Activated CD4-positive, alpha-beta T cell treated with anti-CD3 and anti-CD28 coated beads, Interleukin-2, amount 50 U/mL, for 4 hours (primary cell): ENCODE measurements at places on chromosomes 6 and 20.

- no peak for DNase-seq
These were observed 30.1 kb downstream of the DUSP22 start for GRCh38 chr6:322259-322930.

GRCh38 chr6:1519597-1519996, 90.1 kb upstream of the FOXC1 start:
- DNase-seq, result no peak

- peak; percentile 53 for DNase-seq
These were observed 2.4 kb upstream of the MCM3 start for GRCh38 chr6:52286798-52287432.

DNA sequence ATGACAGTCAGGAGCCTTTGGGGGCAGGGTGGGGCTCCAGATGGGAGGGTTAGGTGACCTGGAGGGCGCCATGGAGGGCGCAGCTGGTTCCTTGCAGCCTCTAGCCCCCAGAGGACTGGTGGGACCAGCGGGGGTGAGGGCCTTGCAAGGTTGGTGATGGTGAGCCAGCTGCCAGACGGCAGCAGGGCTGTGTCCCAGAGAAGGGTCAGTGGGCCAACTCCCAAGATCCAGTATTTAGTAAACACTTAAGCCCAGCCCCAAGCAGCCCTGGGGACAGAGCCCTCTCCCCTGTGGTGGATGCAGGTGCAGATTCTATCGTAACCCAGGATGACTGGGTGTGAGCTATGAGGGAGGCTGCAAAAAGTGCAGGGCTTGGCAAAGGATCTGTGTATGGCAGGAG, 201.5 kb upstream of the RNF24 start:
- no peak for DNase-seq

DNA sequence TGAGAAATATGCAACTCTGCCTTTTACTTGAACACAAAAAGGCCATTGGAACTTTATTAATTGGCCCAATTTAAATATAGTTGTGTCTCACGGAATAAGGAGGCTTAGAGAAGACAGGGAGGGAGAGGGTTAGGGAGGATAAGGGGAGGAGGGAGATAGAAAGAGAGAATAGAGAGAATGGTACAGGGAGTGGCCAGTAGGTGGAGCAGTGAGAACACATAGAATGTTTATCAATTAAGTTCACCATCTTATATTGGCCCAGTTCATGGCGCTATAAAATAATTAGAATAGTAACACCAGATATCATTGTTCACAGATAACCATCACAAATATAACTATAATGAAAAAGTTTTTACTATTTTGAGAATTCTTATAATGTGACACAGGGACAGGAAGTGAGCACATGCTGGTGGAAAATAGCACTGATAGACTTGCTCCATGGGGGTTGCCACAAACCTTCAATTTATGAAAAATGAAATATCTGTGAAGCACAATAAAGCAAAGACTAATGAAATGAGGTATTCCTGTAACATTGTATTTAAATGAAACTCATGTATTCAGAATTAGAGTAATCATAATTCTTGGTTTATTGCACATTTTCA, 374.1 kb upstream of the MANEA start:
- DNase-seq, result no peak

- no peak for DNase-seq
These were observed 42.6 kb upstream of the PXDC1 start for GRCh38 chr6:3794092-3794491.

DNA sequence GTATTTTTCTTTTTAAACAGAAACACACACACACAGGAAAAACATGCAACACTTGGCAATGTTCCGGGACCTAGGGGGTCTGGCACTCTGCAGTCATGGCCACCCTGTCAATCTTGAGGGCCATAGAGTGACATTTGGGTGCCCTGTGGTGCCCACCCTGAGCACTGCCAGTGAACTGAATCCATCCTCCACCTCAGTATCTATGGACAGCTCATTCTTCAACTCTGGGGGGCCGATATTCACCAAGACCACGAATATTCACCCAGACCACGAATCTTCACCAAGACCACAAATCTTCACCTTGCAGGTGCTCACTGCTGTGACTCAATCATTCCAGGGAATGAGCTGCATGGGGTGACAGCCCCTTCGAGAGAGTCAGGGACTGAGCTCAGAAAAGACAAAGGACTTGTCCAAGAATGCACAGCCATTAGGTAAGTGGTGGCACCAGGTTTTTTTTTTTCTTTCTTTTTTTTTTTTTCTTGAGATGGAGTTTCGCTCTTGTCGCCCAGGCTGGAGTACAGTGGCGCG, 19.1 kb downstream of the SNAI1 start:
- no peak for DNase-seq

GRCh38 chr6:14079971-14080370, 37.6 kb upstream of the CD83 start:
- no peak for DNase-seq
